ENCODE measurements at places on chromosomes 7 and 10. TPM values are rescaled to one million over a fixed set of nuclear protein-coding genes. Genes with fewer than 3 reads are reported as not detected.

DNA sequence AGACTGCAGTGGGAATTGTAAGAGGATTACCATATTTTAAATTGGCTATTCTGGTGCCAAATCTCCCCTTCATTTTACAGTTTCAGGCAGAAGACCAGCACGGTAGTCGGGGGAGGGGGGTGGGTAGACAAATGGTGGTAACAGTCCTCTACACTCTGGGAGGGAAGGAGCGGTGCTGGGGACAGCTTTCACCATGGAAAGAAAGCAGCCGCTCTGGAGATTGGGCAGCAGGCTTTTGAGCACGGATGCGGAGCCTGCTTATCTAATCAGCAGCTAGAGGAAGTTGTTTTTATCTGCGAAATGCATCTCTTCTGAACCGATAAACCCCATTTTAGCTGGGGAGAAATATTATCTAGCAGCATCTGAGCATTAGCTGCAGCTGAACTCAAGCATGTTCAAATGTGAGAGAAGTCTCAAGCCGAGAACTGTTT is 28.7 kb downstream of the IKZF1 start:
- peak; percentile 63 for DNase-seq

GRCh38 chr10:5364890-5365338 is at the start of gene UCN3:
UCN3 (plus strand) TSS chr10:5364966; CDS start chr10:5373721, 8,755 bp downstream.
- no peak for DNase-seq

The LIPF gene
- total RNA-seq: not detected

The STK31 gene
- total RNA-seq: not detected

Measured in activated T-helper 2 cell treated with anti-CD3 and anti-CD28 coated beads, Interferon-gamma antibody, Interleukin-2, Interleukin-4, amounts not matched to agents 10 μg/mL and 5 μg/mL and 100 μg/mL, durations not matched to agents 14 hours and 24 hours and 36 hours (primary cell).